ENCODE measurements at places on chromosomes 13 and 19.

DNA sequence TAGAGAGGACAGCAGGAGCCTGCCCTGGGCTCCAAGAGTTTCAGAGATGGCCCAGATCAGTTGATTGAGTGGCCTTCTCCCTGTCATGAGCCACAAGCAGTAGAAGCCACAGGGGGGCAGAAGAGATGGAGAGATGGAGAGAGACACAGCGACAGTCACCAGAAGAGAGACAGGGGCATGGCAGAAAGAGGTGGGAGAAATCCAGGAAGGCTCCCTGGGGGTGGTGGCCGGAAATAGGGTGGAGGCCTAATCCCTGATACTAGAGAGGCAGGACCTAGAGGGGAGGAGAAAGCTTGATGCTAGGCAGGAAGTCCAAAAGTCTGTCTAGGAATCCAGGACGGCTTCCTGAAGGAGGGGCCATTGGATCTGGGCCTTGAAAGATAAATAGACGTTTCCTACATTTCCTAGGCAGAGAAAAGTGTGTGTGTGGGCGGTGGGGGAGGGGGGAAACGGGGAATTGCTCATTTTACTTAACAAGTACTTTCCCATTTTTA, 9.6 kb upstream of the TPM4 start:
- DNase-seq, result no peak

DNA sequence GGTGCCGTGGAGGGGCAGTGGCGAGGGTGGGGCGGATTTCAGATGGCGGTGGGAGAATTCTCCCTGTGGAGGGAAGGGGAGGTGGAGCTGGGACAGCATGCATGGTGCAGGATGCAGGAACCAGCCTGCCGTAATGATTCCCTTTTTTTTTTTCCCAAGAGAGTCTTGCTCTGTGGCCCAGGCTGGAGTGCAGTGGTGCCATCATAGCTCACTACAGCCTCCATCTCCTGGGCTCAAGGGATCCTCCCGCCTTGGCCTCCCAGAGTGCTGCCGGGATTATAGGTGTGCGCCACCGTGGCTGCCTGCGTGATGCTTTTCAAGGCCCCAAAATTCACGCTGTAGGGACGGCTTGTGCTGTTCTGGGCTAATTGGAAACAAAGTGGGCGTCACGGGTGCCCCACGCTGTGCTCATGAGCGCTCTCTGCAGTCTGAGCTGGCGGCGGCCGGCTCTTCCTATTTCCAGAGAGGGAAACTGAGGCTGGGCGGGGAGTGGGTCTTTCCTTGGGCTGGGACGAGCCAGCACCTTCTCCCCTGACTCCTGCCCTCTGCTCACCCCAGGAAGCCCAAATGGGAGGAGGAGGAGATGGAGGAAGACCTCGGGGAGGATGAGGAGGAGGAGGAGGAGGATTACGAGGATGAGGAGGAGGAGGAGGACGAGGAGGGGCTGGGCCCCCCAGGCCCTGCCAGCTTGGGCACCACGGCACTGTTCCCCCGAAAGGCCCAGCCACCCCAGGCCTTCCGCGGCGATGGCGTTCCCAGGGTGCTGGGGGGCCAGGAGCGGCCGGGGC, 6.2 kb downstream of the ARID3A start:
- DNase-seq, result no peak

- no peak for DNase-seq
Measured at GRCh38 chr19:30070198-30070967, 128.3 kb downstream of the URI1 start.

GRCh38 chr13:98508685-98509084, 68.2 kb downstream of the STK24 start:
- no peak for DNase-seq

All from stimulated activated CD4-positive, alpha-beta T cell treated with anti-CD3 and anti-CD28 coated beads, Interleukin-15, amount 100 ng/mL, for 1 hour (primary cell).